ENCODE measurements at places on chromosomes 5 and 9. TPM values are rescaled to one million over a fixed set of nuclear protein-coding genes. Genes with fewer than 3 reads are reported as not detected.

DNA sequence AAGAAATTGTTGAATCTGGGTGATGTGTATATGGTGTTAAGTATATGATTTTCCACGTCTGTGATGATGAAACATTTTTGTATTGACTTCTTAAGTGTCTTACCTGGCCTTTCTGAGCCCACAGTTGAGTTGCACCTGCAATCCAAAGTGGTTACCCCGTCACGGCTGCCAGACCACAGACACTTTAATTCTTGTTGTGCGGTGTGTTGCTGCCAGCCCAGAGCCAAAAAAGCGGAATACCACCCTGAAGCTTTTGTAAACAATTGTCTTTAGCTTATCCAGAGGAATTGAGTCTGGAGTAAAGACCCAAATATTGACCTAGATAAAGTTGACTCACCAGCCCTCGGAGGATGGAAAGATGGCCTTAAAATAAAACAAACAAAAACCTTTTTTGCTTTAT is 35.1 kb downstream of the MTAP start:
- no peak for DNase-seq

DNA sequence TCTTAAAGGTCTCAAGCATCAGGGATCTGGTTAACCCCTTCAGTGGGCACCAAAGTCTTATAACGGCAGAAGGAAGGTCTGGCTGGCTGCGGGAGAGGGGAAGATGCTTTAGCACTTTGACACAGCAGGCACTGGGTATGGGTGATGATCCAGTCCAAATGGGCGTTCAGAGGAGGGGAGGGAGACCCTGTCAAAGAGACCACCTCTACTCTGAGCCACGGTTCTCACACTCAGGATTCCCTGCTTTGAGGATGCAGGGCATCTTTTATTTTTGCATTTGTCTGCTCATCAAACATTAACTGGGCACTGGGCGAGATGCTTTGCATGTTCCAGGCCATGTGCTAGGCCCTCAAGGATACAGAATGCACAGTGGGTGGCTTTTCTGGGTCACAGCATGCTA is 204.0 kb downstream of the DAB2IP start:
- DNase-seq, result peak; percentile 64

DNA sequence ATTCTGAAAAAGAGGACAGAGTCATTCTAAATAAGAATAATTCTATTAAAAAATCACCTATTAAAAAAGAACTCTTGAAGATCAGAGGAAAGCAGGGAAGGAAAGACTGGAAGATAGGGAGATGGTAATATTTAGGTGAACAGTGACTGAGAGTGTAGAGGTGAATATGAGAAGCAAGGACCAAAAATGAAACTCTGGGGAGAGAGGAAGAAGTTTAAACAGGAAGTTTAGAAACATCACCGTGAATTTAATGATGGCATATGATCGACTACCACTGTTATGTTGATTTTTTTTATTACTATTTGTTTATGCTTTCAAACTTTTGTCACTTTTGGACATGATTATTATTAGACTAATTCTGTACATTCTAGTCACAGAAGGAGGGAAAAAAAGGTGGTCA is 1.7 kb upstream of the SPINK6 start:
- DNase-seq, result no peak

- DNase-seq, result no peak
Measured at GRCh38 chr9:113482341-113482740, 18.8 kb downstream of the RGS3 start.

- no peak for DNase-seq
Measured at GRCh38 chr9:109245310-109245897, 75.5 kb downstream of the EPB41L4B start.

DNA sequence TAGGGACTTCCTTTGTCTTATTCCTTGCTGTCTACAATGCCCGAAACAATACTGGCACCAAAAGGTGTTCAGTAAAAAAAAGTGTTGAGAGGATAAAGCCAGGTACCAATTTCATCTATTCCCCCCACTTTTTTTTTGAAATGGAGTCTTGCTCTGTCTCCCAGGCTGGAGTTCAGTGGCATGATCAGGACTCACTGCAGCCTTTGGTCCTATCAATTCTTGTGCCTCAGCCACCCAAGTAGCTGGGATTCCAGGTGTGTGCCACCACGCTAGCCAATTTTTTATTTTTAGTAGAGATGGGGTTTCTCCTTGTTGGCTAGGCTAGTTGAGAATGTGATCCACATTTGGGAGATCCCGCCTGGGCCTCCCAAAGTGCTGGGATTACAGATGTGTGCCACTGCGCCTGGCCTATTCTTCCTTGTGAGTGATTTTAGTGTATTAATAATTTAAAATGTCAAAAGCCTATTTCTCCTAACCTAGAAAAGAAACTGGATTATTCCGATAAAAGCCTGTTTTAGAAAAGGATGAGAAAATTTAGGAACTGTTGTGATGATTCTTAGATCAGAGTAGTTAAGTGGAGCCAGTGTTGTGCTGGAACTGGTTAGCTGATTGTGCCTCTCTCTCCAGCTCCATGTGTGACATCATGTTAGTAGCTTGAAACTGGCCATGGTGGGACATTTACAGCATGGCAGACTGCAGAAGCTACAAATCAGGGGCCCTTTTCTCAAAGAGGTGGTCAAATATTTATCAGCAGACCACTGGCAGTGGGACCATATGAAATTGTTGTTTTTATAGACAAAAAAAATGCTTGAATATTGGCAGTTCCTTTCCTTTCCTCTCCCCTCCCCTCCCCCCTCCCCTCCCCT is 14.3 kb downstream of the CDC42SE2 start:
- DNase-seq, result no peak

Gene FAT2
- 74.9 TPM for total RNA-seq
